Dorsolateral prefrontal cortex (tissue), 122 donors: ENCODE measurements at places on chromosomes 12 and 14. TPM values are rescaled to one million over a fixed set of nuclear protein-coding genes. Genes with fewer than 3 reads are reported as not detected.

DEGS2 gene
- total RNA-seq: 5.0 TPM

DNA sequence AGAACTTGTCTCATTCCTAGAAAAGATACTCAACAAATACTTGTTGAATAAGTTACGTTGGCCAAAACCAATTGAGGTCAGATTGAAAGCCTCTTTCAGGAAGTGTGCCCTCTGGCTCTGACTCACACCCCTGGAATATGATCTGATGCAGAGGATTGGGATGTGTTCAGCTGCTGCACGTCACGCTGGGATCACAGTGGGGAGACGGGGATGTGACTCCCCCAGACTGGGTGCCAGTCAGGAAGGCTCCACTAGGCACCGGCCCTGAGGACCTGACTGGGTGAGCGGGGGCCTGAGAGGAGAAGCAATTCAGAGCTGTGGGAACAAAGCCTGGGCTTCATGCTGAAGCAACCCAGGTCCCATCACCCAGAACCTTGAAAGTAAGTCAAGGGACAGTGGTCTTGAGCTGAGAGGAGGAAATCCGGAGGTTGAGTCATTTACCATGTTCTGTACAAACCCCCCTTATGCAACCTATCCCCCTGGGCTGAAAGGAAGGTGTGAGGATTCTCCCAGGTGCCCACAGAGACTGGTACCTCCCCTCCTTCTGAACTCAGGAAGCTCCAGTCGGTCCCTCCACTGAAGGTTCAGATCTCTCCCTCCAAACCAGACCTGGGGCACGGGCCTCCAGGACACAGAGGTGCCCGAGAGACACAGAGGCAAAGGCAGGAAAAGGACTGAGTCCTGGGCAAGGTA lies 3.9 kb downstream of the CEBPE start:
- DNase-seq: no peak

DNA sequence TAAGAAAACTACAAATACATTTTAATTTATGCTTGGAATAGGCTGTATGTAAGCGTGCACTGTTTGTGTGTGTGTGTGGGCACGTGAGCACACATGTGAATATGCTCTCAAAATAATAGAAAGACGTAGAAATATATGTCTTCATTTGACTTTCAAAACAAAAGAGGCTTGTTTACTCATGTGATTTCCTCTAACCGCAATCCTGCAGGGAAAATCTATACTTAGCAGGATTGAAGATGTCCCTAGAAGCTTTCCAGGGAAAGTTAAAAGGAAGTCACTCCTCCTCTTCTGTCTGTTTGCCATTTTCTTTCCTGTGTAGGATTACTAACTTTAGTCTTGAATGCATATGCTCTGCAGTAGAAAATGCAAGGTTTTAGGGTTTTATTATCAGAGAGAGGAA lies 404.7 kb downstream of the MDGA2 start:
- DNase-seq: no peak

PRIMA1 gene
- 9.2 TPM for total RNA-seq

GRCh38 chr14:23877538-23878180 lies 75.9 kb upstream of the DHRS4 start:
- no peak for DNase-seq

FITM1 gene
- total RNA-seq: 1.4 TPM

CFAP54 gene
- 6.4 TPM for total RNA-seq

DNA sequence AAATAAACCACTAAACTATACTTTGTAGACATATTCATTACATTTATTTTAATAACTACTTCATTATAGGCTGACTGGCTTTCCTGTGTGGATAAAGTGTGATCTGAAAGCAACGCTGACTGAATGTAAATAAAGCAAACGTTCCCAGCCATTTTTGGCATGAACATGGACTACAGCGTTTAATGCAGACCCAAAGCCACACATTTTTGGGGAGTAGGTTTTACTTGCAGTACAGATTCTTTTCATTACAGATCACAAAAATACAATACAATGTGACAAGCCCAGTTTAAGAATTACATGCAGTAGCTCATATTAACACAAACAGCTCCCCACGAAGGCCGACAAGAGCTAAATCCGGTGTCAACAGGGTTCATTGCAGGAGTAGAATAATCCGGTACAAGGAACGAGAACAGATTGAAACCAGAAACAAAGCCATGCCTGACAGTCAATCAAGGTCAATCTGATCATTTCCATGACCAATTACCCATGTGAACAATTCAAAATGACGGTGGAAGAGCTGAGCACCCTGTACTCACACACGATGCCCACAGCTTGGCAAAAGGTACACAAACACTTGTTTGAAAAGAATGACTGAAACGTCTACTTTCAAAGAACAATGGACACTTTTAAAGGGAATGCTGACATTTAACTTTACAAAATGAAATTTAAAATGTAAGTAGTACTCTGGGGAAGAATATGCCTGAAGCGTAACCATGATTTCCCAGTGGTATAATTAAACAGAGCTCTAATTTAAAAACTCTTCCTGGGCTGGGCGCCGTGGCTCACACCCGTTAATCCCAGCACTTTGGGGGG lies 5.3 kb downstream of the BAG5 start:
- DNase-seq: no peak
